T-helper 2 cell treated with Interferon-gamma antibody and Interleukin-4, amounts not matched to agents 5 μg/mL and 100 μg/mL, for 36 hours (primary cell): ENCODE measurements at places on chromosomes 1 and 21.

- DNase-seq, result no peak
Measured at GRCh38 chr1:3987669-3988235, 87.7 kb upstream of the C1orf174 start.

DNA sequence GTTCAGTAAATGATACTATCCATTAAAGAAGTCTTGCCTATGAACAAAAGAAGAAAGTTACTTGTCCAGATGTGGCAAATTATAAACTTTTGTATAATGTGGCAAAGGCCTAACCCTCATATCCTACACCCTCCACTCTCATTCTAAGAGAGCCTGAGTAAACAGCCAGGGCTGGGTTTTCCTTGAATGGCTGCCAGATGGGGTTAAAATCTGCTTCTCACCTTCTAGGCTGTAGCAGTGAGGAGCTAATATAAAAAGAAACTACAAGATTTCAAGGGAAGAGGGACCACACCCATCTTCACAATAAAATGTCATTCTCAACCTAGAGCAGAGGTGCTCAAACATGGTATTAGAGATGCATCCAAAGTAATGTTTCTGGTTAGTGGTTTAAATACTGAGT, 8.9 kb downstream of the RABIF start:
- no peak for DNase-seq

DNA sequence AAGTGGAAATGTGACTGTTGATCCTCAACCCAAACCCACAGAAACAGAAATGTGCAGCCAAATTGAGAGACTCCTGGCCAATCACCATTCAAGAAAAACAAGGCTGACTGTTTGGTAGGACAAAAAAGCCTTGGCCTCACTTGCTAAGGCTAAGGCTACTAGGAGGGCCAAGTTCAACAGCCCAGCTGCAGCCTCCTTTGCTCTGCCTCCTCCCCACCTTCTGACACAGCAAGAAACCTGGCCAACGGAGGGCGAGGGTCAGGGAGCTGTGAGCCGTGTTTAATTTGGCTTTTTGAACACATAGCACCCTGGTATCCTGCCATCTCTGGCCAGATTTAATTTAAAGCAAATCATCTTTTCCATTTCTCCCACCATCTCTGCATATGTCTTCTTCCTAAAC, 165.8 kb upstream of the RAB4A start:
- DNase-seq, result no peak

DNA sequence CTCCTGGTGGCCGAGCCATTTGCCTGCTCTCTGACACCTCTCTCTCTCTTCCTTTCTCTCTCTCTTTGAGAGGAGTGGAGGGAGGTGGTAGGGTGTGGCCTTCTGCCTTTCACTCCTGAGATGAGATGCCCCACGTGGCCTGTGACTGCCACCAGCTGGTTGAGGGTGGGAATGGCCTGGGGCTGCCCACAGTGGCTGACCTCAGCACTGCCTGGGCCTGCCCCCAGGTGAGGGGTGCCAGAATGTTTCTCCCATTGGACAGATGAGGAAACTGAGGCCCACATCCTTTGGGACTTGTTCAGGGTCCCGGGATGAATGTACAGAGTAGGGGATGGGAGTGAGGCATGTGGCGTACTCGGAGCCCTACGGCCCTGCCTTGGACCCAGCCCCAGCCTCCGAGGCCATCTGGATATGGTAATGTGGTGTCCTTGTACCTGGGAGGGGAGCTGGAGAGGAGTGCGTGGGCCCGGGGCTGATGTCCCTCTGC, 12.7 kb upstream of the C1orf167 start:
- DNase-seq, result no peak

GRCh38 chr21:35428489-35428888, 379.4 kb upstream of the RUNX1 start:
- DNase-seq, result no peak
